Neuronal stem cell (in vitro differentiated cells): ENCODE measurements at places on chromosomes 2 and 18.

GRCh38 chr2:226057914-226058313, 658.4 kb downstream of the NYAP2 start:
- DNase-seq = no peak

DNA sequence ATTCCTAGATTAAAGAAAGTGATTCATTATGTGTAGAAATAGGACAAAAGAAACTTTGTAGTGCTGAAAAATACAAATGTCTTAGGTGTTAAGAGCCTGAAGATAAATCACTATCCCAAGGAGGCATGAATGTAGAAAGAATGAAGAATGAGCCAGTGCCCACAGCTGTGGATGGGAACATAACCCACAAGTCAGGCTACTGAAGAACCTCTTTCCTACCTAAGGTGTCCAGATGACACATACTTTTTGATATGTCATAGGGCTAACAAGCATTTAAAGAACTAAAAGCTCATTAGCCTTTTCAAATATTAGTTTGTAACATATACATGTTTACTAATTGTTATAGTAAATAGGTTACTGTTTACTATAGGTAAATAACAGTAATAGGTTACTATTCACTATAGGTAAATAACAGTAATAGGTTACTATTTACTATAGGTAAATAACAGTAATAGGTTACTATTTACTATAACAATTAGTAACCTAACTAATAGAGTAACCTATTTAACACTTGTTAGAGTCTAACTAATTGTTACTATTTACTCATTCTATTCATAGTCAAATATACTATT, 275.0 kb upstream of the KYNU start:
- no peak for DNase-seq

- DNase-seq = no peak
These were observed 17.2 kb upstream of the NMI start for GRCh38 chr2:151306621-151307020.

DNA sequence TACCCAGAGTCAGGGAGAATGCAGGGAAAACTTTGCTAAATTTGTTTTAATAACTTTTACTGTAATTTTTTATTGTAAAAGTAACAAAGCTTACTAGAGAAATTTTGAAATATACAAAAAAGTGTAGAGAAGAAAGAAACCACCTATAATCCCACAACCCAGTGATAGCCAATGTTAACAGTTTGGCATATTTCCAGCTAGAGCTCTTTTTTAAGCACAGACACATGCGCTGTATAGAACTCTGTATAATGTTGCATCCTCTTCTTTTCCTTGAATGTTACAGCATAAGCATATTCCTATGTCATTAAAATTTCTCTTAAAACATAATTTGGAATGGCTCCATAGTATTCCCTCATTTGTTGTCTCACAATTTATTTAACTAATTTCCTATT, 37.4 kb upstream of the EPAS1 start:
- DNase-seq = no peak

DNA sequence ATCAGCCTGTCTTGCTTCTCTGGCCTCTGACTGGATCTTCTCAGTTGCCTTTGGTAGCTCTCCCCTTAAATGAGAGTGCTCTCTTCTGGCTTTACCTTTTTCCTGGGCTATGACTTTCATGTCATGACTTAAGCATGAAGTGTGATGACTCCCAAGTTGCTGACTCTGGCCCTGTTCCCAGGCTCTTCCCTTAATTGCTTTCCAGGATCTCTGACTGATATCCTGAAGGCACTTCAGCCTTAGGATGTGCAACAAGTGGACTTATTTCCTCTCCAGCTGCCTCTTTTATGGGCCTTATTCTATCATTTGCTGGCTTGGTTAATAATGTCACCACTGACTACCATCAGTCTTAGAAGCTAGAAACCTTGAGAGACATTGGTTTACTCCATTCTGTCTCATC, 17.4 kb downstream of the SEMA4F start:
- no peak for DNase-seq

DNA sequence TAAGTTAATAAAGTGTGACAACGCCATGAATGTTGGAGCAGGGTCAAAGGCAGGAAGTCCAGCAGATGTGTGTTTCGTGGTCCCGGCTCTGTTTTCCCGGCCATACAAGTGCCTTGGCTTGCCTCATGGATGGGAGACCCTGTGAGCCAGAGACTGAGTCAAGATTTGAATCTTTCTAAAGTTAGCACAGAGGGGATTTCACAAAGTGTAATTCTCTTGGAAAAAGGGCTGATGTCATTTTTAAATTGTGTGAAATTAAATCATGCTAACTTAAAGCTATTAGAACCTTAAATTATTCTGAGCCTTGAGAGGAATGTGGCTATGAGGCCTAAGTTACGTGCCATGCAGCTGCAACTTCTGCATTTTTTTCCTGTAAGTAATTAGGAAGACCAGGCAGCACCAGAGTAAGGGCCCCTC, 38.3 kb upstream of the RALBP1 start:
- no peak for DNase-seq

GRCh38 chr2:101355401-101356054, 31.8 kb downstream of the CREG2 start:
- no peak for DNase-seq

- DNase-seq = no peak
These were observed 55.9 kb downstream of the ZRANB3 start for GRCh38 chr2:135475128-135475527.

- DNase-seq = no peak
These were observed 506 bp downstream of the BMPR2 start for GRCh38 chr2:202376460-202377206.

- no peak for DNase-seq
These were observed 78.7 kb upstream of the MSH6 start for GRCh38 chr2:47704287-47704686.

GRCh38 chr2:113025737-113026136, 20.5 kb downstream of the IL36A start:
- no peak for DNase-seq

- no peak for DNase-seq
These were observed 90.7 kb downstream of the STK39 start for GRCh38 chr2:168156661-168157060.

GRCh38 chr2:108184419-108184818, 55.3 kb upstream of the SULT1C3 start:
- no peak for DNase-seq

GRCh38 chr18:25332002-25332401, 20.0 kb downstream of the ZNF521 start:
- no peak for DNase-seq

DNA sequence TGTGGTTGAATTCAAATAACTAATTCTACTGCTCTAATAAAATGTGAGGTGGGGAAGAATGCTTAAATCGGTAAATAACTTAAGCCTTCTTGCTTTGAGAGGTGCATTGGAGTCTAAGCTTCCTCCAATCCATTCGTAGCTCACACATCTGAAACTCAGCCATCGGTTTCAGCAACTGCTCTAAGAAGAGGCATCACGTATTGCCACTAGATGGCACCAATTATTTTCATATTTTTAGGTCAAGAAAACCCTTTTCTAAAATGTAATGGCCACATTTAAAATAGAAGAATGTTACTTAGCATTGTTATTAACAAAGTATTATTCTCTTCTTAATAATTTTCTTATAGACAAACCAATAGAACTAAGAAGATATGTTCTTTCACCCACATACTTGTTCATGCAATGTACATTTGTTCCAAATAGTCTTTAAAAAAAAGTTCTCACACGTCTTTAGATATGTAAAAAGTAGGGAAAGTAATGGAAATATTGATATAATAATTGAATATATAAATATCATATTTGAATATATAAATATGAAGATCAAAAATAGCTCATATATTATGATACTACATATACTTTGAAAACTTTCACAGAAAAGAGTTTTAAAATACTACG, 229.8 kb downstream of the CCDC178 start:
- no peak for DNase-seq

DNA sequence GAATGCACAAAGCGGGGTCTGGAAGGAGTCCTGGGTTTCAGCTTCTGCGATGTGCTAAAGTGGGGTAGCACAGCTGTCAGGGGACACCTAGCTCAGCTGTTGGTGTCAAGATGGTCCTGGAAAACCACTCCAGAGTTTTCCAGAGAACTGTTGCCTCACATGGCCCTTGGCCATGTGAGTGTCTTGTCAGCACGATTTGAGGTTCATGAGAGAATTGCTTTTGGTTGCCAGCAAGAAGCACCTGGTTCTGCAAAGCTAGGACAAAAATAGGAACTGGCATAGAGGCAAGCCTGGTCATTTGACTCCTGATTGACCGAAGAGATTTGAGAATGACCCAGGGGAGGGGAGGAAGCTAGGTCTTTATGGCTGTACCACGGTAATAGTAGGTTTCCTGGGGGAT, 50.4 kb upstream of the CTLA4 start:
- no peak for DNase-seq

- DNase-seq = no peak
These were observed 9.8 kb downstream of the TRAK2 start for GRCh38 chr2:201441409-201441808.

DNA sequence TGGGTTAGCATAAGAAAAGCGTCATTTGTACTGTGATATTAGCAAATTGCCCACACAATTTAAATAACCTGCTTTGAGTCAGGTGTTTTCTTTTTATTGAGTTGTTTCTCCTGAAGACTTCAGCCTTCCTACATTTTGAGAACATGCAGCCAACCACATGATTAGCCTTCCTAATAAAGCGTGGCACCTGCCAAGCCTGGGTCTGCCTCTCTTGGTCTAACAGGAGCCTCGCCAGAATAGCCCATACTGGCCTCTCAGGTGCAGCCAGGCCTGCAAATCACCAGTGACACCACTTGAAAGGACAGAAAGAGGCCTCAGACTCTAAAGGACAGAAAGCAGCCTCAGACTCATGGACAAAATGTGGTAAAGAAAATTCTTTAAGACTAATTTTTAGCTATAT, 653.8 kb downstream of the BCL11A start:
- no peak for DNase-seq

GRCh38 chr2:146837857-146838256, 1007.0 kb upstream of the ACVR2A start:
- DNase-seq = no peak

- no peak for DNase-seq
These were observed 4.5 kb downstream of the HES6 start for GRCh38 chr2:238235331-238235732.

- DNase-seq = no peak
These were observed 44.4 kb downstream of the ZBTB14 start for GRCh38 chr18:5251117-5251516.

DNA sequence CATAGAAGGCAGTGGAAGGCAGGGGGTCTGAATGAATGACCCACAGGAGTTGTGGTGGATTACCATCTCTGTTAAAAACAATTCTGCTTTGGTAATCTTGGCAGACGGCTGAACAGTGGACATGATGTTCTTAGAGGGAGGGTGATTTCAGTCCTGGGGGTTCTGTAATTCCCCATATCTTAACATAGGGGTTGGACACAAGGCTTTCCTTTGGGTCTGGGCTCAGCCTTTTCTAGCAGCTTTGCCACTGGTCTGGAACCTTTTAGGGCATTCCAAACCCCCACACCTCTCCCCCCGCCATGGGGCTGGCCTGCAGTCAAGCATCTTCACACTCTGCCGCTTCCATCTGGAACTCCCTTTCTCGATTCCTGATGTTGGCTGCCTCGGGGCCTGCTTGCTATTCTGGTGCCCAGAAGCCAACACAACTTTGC, 50.3 kb downstream of the RPL37A start:
- DNase-seq = no peak

GRCh38 chr2:44582363-44583008, 220.7 kb downstream of the CAMKMT start:
- no peak for DNase-seq

DNA sequence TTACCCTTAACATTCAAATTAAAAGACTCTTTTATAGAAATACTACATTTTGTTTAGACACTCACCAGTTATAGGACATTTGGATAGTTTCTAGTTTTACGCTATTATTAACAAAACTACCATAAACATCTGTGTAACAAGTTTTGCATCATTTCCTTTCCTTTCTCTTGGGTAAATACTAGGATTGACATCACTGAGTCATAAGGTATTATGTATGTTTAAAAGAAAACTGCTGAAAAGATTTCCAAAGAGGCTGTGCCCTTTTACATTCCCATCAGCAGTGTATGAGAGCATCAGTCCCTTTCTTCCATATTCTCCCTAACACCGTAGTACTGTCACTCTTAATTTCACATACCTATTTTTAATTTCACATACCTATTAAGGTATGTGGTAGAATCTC, 130.6 kb downstream of the USP34 start:
- no peak for DNase-seq

GRCh38 chr18:33871363-33872025, 293.5 kb downstream of the ASXL3 start:
- no peak for DNase-seq

- no peak for DNase-seq
These were observed 9.3 kb downstream of the ST6GAL2 start for GRCh38 chr2:106876699-106877098.

DNA sequence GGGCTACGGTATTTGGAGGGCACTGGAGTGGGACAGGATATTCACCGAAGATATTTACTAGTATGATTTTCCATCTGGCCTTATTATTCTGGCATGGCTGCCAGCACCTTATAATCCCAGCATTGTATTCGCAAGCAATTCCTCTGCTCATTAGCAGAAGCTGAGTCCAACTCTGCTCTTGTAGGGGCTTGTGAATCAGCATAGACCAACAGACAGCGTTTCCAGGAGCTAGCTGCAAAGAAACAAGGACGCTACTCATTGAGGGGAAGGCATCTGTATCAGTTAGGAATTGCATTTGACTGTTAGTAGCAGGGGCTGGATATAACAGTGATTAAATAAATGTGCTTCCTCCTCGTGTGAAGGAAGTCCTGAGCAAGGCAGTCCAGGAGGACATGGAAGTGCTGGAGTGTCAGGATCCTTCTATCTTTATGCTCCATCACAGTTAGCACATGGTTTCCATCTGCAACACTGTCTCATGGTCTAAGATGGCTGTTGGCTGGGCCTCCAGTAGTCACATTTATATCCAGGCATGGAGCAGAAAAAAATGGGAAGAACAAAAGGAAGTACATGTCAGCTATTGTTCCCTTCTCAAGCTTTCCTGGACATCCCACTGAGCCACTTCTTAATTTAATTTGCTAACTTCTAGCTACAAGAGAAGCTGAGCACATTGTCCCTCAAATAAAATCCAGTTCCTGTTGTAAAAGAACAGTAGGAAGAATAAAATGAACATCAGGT, 214.1 kb downstream of the C1D start:
- no peak for DNase-seq

DNA sequence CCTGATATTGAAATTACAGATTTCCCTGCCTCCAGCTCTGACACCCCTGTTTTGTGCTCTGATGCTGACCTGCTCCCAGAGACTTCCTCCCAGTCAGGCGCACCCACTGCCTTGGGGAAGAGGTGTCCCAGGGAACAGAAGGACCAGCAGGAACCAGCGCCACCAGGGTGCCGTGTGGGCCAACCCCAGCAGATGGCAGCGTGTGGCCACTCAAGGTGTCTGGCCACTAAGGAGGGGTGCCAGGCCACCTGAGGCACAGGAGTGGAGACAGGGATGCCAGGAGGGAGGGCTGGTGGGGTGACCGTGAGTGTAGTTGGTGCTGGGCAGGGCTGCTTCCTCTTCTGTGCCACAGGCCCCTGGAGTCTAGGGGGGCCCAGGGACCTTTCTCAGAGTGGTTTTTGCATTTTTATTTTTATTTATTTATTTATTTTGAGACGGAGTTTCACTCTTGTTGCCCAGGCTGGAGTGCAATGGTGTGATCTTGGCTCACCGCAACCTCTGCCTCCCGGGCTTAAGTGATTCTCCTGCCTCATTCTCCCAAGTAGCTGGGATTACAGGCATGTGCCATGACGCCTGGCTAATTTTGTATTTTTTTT, 56.0 kb downstream of the TEX44 start:
- DNase-seq = no peak

- DNase-seq = no peak
These were observed 32.0 kb downstream of the SMCHD1 start for GRCh38 chr18:2687390-2688001.
